Right renal pelvis (tissue), 4 donors: ENCODE measurements at places on chromosomes 13 and 19. TPM values are rescaled to one million over a fixed set of nuclear protein-coding genes. Genes with fewer than 3 reads are reported as not detected.

DNA sequence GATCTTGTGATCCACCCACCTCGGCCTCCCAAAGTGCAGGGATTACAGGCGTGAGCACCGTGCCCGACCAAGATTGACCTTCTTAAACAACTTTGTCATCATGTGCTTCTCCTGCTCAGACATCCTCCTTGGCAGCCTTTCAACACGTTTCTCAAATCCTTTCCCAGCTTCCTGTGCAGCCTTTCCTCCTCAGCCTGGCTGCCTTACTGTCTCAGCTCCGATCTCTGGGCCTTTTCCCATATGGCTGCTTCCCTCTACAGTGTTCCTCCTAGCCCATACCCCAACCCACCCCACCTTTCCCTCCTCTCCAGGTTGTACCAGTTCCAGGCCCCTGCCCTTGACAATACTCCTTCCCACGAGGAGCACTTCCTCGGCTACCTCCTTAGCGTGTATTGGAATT is 7.2 kb downstream of the PHF11 start:
- no peak for DNase-seq

GRCh38 chr13:112733661-112734379 is 44.0 kb downstream of the ATP11A start:
- DNase-seq: no peak

GRCh38 chr13:78033509-78033908 is 114.9 kb upstream of the EDNRB start:
- DNase-seq: no peak

- no peak for DNase-seq
These were observed 1266.2 kb downstream of the SLITRK5 start for GRCh38 chr13:88937384-88937783.

GRCh38 chr19:21022996-21023395 is 2.5 kb downstream of the ZNF430 start:
- DNase-seq: no peak

- DNase-seq: no peak
These were observed 26.2 kb downstream of the SLC25A30 start for GRCh38 chr13:45391926-45392325.

GRCh38 chr13:78022164-78022877 is 103.7 kb upstream of the EDNRB start:
- DNase-seq: no peak

Gene C1QTNF9
- polyA plus RNA-seq: 0.21 TPM

Gene STAP2
- polyA plus RNA-seq: 30.9 TPM

Gene FEM1A
- polyA plus RNA-seq: 1.7 TPM

Gene NLRP7
- 0.03 TPM for polyA plus RNA-seq

Gene ERCC2
- polyA plus RNA-seq: 33.8 TPM

Gene ZNF296
- 0.94 TPM for polyA plus RNA-seq
